Thymus (tissue), 14 donors: ENCODE measurements at places on chromosomes 11 and 22.

DNA sequence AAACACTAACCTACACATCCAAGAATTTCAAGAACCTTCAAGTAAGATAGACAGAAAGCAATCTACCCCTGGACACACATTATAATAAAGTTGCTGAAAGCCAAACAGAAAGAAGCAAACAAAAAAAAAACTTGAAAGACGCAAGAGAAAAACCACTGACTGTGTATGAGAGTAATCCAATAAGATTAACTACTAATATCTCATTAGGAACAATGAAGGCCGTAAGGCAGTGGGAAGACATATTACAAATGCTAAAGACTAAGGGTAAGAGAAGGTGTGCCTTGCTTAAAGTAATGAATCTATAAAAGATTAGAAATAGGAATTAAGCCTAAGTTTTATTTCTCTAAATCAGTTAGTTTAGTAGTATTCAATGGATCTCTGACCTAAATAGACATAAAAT is 1109.1 kb downstream of the JRKL start:
- no peak for DNase-seq

GRCh38 chr22:41078931-41079330 is 13.5 kb upstream of the EP300 start:
- no peak for DNase-seq

- peak; percentile 40 for DNase-seq
Measured at GRCh38 chr22:43867839-43868635, 5.7 kb upstream of the SULT4A1 start.

DNA sequence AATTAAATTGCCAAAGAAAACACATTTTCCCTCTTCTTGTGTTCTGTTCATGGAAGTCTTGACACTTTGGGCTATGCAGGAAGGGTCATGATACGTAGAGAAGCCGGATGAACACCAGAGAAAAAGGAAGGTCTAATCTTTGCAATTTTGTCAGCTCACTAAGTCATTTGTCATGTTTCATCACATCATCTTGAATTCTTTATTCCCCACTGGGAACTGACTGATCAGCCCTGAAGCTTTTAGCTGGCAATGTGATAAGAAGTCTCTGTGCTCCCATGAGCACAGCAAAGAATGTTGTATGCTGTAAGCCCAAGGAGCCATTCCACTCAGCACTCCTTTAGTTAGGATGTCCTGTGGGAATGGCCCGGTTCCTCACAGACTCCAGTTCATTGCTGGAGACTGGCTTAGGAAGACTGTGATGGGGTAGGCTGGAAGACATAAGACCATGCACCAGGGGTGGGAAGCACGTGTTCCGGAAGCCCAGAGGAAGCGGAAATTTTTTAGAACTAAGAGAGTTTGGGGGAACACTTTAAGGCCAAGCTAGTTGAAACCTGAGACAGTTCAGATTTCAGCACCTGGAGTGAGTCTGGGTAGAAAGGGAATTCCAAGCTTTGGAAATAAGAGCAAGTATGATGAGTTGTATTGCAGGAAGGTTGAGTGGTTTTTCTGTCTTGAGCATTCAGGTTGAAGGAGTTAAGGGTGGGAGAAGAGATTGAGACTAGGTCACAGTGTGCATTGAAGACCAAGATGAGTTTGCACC is 306.7 kb upstream of the MTNR1B start:
- no peak for DNase-seq

- no peak for DNase-seq
Measured at GRCh38 chr11:93267383-93267782, 63.2 kb upstream of the DEUP1 start.

DNA sequence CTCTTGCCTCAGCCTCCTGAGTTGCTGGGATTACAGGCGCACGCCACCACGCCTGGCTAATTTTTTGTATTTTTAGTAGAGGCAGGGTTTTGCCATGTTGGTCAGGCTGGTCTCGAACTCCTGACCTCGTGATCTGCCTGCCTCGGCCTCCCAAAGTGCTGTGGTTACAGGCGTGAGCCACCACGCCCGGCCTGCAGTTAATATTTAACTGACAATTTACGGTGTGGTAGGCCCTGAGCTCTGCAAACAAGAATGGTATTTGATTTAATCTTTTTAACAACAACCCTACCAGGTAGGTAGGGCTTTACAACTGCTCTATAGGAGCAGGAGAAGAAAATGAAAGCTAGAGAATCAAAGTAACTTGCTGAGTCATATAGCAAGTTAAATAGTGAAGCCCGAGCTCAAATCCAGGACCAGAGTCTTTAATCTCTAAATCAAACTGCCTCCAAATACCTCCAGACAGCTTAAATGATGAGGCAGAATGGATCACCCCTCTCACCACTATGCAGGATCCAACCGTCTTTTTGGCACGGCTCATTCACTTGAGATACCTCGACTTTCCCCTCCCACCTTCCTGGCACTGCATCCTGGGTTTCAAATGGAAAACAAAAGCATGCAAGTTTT is 9.4 kb downstream of the UEVLD start:
- DNase-seq = no peak
